ENCODE measurements at places on chromosomes 11 and 22.
A peak's percentile ranks its signal among the peaks of the same experiment; 100 is the strongest.

DNA sequence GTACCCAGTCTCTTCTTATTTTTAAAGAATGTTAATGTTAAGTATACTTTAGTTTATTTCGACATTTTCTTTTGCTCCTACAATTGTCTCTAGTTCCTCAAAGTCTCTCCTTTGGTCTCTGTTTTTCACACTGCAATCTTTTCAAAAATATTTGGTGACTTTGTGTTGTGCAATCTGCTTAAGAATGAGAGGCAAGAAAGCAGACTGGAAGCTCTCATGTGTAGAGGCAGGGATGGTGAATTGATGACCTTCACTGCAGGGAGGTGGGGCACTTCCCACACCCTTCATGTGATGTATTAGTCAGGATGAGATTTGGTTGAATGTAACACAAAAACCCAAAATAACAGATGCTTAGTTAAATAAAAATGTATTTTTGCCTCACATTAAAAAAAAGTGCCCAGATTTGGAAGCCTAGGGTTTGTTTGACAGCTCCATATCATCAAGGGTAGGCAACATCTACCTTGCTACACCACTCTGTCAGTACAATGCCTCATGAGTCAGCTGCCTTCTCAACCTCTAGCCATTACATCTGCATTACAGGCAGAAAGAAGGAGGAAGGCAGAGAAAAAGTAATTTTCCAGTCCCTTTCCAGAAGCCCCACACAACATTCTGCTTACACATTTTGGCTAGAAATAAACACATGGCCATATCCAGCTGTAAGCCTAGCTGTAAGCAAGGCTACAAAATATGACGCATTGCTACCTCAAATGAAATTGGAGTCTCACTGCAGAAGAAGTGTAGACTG lies 3.8 kb upstream of the MMP27 start:
- no peak for DNase-seq

- no peak for DNase-seq
Observed at GRCh38 chr11:86275493-86276370, 26.3 kb upstream of the HIKESHI start.

- DNase-seq: no peak
Observed at GRCh38 chr22:23256986-23257888, 76.9 kb downstream of the BCR start.

DNA sequence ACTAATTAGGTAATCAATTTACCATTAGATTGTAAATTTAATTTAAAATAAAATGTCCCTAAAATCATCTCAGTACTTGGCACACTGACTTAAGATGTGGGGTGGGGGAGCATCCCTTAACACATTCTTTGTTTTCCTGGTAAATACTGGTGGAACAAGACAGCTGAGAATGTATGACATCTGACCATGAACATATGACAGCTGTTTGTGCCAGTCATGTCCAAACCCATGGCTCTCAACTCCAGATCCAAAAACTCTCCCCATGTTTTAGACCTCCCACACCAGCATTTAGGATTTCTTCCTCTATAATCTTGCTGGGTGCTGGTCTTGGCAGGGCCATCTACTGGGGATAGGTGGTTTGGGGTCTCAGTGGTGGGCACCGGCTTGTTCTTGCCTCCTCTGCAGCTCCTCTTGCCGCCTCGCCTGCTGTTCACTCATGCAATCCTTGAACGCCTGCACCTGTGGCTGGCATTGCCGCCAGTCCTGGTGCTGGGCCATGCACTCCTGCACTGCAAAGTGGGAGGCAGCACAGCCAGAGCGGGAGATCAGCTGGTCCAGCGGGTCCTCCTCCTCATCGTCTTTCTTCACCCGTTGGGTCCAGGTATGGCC lies 3.8 kb downstream of the COA4 start:
- DNase-seq: no peak

GRCh38 chr11:16945671-16946469 lies 68.3 kb downstream of the PLEKHA7 start:
- DNase-seq: peak; percentile 66
